ENCODE measurements at places on chromosomes 11 and 22.
A peak's percentile ranks its signal among the peaks of the same experiment; 100 is the strongest.

DNA sequence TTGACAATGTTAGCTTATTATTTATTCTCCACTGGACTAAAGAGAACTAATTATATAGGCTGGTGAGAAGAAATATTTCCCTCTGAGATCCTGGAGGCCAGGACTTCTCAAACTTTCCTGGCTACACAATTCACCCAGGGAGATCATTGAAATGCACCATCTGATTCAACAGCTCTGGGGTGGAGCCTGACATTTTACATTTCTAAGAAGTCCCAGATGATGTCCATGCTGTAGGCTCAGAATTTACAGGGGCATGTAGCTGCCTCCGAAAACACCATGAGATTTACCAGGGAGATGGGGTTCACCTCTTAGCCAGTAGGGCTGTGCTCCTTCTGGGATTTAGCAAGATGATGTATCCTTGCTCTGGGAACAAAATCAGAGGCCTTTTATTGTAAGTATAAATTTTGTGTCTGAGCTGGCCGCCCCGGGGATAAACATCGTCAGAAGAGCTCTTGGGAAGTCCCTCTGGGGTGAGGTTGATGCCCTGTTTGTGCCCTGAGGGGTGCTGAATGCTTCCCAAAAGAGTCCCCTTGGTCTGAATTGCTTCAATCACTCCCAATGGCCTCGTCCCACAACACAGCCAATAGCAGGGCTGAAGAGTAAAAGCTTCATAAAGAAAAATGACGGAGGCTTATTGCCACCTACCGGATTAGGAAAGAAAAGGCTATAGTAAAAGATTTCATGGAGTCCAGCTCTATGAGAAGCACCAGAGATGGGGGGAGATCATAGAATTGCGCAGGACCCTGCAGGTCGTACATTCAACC is 33.4 kb upstream of the API5 start:
- no peak for DNase-seq

- no peak for DNase-seq
Measured at GRCh38 chr22:44956840-44957767, 52.7 kb downstream of the PHF21B start.

- no peak for DNase-seq
Measured at GRCh38 chr22:41683616-41684015, 5.1 kb downstream of the SNU13 start.

DNA sequence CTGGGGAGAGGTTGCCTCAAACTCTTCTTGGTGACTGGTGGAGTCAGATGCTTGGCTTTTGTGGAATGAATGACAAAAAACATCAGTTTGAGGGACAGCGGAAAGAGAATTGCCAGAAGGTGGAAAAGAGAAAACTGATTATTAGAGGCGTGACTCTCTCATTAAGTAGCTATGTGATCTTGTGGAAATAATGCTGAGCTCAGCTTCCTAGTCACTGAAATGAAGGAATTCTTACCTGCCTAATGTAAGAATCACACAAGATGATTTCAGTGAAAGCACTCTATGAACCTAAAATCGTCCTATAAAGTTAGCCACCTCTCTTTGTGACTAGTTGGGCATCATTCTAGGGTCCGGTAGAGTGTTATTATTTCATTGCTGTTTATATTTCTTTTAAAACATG is 498.8 kb downstream of the TMEM135 start:
- no peak for DNase-seq

DNA sequence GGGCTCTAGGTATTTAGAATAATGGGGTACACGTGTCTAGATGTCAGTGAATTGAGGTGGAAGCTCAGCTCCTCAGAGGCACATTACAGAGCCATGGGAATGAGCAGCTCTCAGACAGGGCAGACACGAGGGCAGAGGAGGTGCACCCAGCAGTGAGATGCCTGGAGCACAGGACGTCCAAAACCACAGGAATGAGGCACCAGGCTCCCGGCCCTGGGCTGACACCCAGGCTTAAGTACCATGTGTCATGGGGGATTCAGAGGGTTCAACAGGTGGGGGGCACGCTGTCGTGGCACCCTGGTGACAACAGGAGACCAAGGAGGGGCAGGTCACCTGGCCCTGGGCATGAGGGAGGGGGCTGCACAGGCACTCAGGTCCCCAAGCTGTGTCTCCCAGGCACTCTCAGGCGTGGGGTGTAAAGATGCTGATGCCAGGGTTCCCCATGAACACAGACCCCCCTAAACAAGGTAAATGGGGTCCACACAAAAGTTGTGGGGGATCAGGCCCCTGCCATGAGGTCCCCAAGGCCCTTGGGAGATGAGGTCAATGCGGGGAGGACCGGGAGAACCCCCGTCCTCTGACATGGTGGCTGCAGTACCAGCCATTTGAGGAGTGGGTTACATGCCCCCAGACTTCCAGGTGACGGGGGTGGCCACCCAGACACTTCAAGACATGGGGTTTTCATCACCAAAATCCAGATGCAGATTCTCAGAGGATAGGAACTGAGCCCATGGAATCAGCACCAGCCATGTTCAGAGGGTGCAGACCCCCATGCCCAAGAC is 5.6 kb upstream of the SYT8 start:
- DNase-seq: peak; percentile 31

- DNase-seq: no peak
Measured at GRCh38 chr22:19669570-19669969, 44.7 kb upstream of the SEPTIN5 start.

DNA sequence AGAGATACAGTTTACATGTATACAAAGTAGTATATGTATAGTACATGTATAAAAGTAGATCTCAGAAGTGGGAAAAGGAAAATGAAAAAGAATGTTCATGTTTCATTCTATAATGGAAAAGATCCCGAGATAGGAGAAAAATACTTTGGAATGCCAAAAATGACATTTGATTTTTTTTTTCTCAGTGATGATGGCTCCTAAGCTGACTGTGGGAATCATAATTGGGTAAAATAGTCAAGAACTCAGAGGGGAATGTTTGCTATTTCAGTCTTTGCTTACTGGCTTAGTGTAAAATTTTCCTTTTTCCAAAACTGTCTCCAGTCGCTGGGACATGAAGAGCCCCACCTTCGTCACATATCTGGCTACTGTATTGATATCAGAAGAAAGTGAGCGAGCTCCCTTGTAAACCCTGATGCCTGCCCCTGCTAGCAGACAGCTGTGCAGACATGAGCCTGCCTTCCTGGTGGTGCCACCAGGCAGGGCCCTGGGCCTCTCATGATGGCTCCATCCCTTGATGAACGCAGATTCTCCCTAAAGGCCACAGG is 944.6 kb downstream of the NTM start:
- DNase-seq: no peak

GRCh38 chr11:27610946-27611345 is 89.3 kb downstream of the BDNF start:
- no peak for DNase-seq

DNA sequence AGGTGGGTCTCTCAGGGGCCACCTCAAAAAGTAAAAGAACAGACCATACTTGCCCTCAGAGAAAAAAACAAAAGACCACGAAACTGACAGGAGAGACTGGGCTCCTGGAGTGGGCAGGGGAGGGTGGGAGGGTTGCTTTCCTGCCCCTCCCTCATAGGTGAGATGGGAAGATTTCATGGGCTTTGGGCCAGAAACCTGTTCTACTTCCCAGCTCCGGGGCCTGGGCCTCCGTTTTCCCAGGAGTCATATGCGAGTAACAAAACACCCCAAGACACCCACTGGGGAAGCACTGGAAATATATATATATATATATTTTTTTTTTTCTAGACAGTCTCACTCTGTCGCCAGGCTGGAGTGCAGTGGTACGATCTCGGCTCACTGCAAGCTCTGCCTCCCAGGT is 31.6 kb downstream of the TTLL1 start:
- no peak for DNase-seq

GRCh38 chr11:14384338-14384737 is 25.4 kb upstream of the RRAS2 start:
- no peak for DNase-seq

DNA sequence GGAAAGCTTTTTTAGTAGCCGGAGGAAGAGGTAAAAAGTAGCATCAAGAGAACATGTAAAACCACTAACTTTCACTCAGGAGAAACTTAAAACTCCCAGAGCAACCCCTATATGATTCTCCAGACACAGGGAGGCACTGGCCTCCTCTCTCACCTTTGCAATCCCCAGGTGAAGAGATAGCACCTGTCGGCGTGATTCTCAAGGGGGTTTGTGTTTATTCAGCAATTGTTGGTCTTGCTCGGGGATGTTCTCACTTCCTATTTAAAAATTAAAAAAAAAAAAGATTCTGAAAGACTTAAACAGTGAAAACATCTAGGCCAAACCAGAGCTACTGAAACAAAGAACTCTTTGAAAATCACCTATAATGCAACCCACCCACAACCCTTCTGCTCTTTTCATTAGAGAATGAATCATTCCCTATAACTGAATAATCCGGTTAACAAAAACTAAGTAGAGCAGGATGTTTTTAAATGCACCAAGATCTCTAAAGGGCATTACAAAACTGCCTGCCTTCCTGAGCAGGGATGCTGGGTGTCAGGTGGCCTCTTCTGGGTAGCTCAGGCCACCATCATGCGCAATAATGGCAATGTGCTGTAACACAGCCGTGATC is 24.9 kb downstream of the DHCR7 start:
- no peak for DNase-seq

DNA sequence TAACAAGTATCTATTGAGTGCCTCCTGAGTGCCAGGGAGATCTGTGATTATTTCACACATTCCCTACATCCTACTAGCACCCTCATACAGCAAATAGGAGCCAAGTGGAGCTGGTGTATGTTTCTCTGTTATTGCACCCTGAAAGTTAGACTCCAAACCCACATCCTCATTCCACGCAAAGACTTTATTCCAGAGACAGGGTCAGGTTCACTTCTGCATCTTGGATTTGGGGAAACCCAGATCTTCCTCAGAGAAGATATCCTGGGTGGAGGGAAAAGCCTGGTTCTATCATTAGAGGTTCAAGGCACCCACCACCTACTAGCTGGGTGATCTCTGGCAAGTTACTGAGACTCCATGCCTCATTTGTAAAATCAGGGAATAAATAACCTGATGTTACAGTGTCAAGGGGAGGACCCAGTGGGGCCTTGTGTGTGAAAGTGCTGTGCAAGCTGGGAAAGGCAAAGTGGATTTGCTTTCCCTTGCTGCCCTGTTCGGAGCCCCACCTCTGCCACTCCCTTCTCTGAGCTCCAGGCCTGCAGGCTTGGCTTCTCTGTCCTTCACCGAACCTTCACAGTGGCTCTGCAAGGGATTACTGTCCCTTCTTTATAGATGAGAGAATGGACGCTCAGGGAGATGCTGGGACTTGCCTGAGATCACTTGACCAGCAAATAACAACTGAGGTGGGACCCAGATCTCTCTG is 991 bp upstream of the SLCO2B1 start:
- no peak for DNase-seq

DNA sequence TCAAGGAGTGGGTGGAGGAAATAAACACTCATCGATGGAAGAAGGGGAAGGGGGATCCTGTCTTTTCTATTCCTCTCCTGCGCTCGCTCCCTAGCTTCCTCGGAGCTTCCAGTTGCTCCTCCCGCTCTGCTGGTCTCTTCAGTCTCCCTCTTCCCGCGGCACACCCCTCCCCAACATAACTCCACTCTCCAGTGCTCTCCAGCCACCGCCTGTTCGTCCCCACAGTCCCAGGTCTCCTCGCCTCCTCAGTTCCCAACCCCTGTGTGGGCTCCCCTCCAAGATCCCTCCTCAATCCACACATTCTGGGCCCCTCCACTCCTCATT is 438 bp downstream of the ZW10 start:
- DNase-seq: no peak

GRCh38 chr11:2662430-2663299 is 37.1 kb downstream of the KCNQ1OT1 start:
- no peak for DNase-seq

DNA sequence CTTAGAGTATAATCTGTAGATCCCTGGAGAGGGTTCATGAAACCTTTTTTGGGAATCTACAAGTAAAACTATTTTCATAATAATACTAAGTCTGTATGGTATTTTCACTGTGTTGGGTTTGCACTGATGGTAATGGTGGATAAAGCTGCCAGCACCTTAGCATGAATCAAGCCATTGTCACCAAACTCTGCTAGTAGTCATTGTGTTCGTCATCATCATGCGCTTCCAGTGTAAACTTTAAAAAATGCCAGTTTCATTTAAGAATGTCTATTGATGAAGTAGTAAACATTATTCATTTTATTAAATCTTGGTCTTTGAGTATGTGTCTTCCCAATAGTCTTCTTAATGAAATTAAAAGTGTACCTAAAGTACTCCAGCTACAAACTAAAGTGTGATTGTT is 15.0 kb downstream of the ALKBH3 start:
- DNase-seq: no peak

GRCh38 chr11:44765026-44765595 is 38.3 kb downstream of the TSPAN18 start:
- DNase-seq: no peak

DNA sequence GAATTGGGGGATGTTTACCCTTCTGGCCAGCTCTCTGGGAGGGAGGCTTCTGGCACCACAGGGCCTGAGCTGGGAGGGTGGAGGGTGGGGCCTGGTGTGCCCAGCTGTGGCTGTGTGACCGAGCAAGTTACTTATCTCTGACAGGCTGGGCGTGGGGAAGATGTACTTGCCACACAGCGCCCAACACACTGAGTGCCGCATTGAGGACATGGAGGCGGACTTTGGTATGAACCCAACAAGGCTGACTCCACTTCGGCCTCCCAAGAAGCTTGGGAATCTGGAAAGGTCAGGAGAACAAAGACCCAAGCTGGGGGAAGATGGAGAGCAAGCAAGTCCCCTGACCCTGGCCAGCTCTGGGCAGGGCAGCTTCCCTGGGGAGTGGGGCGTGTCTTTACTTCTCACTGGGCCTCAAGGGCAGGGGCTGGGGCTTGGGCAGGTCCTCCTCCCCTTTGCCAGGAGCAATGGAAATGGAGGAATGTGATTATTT is 2.4 kb upstream of the MGAT3 start:
- no peak for DNase-seq

- no peak for DNase-seq
Measured at GRCh38 chr22:21861264-21861848, 6.1 kb downstream of the MAPK1 start.

DNA sequence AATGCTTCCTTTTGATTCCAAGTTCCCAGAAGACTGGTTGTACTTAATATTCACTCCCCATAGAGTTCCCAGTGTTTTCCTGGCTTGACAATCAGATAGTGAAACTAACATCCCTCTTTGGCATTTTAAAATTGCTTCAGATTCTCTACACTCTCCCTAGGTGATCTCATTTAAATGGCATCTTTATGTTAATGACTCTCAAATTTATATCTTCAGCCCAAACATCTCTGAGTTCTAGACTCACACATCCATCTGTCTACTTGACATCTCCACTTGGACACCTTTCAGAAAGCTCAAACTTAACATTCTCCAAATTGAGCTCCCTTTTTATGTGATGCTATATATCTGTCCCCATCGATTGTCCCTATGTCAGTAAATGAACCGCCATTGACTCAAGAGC is 232.0 kb downstream of the NTM start:
- no peak for DNase-seq

DNA sequence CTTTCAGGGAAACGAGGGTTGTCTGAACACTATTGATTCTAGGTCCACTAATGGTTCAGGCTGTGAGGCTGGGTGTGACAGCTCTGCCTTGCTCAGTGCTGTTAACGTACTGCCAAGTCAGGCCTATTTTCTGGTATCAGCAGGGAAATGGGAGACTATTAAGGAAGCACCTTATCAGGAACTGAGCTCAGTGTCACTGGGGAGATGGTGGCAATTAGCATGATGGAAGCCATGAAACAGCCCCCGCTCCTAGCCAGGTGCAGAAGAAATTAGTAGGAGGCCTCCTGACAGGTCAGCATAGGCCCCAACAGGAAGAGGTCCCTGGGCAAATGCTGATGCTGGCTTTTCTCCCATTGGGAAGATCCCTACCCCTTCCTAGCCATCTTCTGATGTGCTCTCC is 42.6 kb upstream of the LMO2 start:
- no peak for DNase-seq

GRCh38 chr11:29312812-29313211 is 704.0 kb downstream of the KCNA4 start:
- DNase-seq: no peak

Measured in AG04449 (cell line).